ENCODE measurements at places on chromosomes 6 and 20.

- DNase-seq, result no peak
Observed at GRCh38 chr20:20276811-20277530, 90.9 kb upstream of the INSM1 start.

- DNase-seq, result no peak
Observed at GRCh38 chr6:129317931-129318820, 391.8 kb downstream of the ARHGAP18 start.

DNA sequence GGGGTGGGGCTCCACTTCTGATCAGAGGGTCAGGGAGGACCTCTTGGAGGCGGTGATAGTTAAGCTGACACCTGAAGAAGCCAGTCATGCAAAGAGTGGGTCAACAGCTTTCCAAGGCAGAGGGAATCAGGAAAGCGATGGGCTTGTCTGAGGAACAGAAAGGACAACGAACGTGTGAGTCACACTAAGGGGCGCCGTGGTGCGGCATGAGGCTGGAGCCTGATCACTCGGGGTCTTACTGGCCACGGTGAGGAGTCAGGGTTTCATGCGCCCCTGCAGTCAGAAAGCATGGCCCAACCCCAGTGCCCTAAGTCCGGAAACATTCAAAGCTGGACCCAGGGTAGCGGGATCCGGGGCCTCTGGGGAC lies 50.6 kb upstream of the SLC32A1 start:
- DNase-seq, result no peak

GRCh38 chr20:3563548-3564177 lies 92.8 kb downstream of the ATRN start:
- peak; percentile 41 for DNase-seq

DNA sequence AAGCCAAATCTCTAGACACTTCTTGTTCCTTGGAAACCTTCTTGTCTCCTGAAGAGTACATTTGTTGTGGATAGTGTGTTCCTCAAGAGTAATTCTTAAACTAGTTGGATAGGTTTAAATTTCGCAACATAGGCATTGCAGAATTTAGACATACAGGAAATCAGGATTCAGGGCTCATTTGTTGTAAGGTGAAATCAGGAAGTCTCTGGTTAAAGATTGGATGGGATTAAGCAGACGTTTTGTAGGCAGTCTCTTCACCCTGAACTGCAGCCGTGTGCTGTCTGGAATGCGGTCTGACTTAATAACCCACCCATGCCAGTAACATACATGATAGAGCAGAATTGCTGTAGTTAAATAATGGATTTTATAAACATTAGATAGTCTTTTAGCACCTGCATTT lies 21.7 kb downstream of the HIVEP1 start:
- no peak for DNase-seq

GRCh38 chr20:49505518-49505917 lies 23.1 kb upstream of the KCNB1 start:
- no peak for DNase-seq

DNA sequence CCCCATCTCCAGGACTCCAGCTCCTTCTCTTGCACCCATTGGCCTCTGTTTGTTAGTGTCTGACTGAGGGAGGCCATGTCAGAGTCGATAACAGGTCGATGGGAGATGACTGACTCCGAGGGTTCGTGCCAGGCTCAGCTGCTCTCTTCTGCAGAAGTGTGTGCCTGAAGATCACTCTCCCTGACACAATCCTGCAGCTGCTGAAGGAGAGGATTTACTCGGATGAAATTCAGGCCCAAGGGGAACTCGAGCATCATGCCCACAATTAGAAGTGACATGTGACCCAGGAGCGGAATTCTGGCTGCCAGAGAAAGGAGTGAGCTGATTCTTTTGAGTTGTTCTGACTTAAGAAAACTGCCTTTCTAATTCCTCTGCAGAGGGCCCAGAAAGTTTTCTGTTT lies 318.2 kb downstream of the MAFB start:
- DNase-seq, result no peak

DNA sequence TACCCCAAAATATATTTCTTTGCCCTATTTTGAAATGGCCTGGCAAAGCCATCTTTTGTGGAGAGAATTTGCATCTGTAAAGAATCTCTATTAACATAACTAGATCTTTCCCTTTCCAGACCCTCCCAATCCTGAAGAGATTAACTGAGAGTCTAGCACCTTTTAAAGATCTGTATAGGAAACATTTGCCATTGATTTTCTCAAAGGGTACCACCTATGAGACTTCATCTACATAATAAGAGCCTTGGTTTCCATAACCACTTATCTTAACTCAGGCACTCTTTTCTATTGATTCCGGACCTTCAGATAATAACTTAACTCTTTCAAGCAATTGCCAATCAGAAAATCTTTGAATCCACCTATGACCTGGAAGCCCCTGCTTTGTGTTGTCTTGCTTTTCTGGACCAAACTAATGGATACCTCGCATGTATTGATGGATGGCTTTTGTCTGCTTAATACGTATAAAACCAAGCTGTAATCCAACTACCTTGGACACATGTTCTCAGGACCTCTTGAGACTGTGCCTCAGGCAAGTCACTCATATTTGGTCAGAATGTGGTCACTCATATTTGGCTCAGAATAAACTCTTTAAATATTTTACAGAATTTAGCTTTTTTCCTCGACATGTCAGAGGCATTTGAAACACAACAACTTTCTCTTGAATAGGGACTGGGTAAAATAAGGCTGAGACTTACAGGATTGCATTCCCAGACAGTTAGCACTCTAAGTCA lies 31.4 kb downstream of the SLC22A2 start:
- no peak for DNase-seq

DNA sequence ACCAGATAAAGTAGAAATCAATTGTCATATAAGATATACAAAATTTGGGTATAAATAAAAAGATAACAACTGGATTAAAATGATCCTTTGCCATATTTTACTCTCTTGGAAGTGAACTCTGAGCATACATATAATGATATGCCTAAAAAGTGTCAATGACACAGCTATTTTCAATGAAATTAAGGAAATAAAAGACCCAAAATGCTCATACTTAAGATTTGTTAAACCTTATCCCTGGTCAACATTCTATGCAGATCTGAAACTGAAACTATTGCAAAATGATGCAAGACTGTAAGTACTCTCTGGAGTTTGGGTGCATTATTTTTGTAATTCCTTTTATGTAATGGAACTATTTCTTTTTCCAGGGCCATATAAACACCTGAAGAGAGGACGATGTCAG lies 119.0 kb upstream of the SGK1 start:
- DNase-seq, result no peak

- DNase-seq, result no peak
Observed at GRCh38 chr20:3933218-3933617, 44.0 kb downstream of the PANK2 start.

DNA sequence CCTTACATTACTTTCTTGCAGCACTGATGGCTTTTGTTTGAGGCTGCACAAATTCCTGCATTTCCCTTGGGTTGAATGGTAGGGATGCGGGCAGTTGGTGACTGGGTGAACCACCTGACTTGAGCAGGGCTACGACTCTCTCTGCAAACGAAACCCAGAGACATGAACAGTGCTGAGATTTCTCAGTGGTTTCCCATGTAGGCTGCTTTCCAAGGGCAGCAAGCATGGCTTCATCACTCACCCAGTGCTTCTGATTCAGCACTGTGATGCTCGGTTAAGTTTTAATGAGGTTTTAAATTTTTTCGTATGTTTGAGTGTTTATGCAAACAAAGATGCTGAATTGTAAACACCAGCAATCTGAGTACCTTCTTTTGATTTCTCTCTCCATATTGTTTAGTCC lies 127.2 kb downstream of the MTHFD1L start:
- no peak for DNase-seq

DNA sequence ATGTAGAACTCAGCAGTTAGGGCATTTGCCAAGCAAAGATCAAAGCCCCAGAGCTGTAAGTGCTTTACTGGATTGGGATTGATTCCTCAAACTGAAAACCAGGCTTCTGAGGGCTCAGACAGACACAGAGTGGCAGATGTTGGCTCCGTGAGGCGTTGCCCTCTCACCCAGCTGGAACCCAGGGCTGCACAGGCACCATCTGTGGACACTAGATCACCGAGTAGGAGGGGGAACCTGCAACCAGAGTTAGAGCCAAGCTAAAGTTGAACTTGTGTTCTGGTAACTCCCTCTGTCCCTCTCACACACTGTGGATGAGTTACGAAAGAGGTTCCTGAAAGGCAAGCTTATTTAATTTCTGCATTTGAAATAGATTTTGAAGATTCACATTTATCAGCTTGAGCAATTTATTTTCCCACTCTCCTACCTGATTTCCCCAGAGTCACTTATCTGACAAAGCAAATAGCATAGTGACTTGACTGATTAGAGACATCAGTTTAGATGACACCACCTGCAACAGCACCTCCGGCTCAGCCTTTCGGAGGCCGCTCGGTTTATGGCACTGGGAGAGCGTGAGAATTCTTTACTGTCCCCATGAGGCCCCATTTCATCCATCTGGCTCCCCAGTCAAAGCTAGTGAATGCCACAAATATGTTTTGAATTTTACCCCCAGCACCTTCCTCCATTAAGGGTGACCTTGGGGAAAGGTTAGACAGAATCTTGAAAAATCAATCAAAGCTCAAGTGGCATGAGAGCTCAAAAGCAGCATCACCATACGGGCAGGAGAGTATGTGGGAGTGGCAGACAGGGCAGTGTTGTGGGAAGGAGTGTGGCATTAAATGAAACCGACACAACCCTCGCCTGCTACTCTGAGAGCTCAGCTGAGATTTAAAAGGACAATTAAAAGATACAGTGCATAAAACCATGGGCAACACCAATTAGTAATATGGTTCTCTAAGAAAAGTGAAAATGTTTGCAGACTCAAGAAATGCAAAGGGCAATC lies 48.5 kb downstream of the RPF2 start:
- DNase-seq, result no peak

DNA sequence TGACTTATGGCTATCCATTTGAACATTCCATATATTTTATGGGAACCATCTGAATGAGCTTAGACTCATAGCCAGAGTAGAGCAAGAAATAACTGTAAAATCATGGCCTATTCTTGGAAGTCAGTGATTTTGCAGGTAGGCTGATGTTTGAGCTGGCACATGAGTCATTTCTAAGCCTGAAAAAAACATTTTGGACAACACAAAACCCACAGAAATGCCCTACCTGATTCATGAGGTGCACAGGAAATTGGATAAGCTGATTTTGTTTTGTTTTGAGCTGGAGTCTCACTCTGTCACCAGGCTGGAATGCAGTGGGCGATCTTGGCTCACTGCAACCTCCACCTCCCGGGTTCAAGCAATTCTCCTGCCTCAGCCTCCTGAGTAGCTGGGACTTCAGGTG lies 443.0 kb downstream of the PKHD1 start:
- no peak for DNase-seq

DNA sequence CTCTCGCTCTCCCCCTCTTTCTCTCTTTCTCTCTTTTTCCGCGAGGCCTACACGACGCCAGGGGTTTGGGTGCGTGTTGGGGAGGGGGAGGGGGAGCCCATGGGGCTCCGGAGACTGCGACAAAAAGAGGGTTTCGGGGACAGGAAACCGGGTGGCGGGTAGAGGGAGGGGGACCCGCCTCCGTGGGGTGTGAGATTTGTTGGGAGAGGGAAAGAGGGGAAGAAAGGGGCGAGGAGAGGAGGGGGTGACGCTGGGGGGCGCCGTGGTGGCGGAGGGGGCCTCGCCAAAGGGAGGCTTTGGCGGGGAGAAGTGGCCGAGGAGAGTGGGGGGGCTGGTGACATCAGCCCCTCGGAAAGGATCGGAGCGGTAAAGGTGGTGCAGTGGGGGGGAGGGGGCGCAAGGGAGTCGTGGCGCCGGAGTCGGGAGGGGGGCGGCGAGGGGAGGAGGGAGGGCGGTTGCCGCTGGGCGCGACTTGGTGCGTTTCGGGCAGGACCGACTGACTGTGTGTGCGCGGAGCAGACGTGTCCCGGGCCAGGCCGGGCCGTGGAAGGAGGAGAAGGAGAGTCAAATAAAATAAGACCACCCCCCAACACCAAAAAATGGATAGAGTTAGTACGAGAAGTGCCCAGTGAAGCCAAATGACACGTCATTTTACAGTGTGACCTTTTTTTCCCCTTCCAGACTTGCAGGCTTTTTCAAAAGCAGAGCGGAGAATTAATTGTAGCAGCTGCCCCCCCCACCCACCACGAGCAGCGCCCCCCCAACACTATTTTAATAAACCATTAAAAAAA lies 39.8 kb downstream of the GNAS start:
- no peak for DNase-seq

GRCh38 chr20:39269493-39270217 lies 307.5 kb downstream of the DHX35 start:
- DNase-seq, result no peak

DNA sequence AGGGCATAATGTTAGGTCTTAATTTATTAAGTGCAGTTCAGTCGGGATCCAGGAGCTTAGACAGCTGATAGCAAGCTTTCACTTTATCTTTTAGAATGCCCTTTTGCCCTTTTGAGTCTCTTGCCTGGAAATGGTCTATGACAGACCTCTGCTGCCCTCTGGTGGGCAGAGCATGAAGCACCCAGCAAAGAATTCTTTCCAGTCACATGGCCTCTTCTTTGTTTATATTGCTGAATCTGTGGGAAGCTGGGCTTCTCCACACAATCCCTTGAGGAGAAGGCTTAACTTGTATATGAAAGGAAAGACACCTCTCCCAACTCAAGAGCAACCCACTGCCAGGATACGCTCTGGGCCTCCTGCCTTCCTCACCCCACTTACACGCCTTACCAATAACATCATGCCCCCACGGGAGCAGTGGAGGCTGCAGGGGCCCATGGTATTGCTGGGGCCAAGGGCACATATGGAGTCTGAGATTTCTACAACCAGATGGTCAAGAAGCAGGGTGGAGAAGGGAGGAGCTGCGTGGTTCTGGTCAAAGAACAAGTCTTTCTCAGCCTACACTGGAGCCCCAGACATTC lies 20.4 kb downstream of the WFDC3 start:
- peak; percentile 61 for DNase-seq

- no peak for DNase-seq
Observed at GRCh38 chr6:14781772-14782525, 463.9 kb upstream of the JARID2 start.

- no peak for DNase-seq
Observed at GRCh38 chr6:136739501-136739900, 52.8 kb downstream of the MAP3K5 start.
